ENCODE measurements at places on chromosomes 1 and 21.

DNA sequence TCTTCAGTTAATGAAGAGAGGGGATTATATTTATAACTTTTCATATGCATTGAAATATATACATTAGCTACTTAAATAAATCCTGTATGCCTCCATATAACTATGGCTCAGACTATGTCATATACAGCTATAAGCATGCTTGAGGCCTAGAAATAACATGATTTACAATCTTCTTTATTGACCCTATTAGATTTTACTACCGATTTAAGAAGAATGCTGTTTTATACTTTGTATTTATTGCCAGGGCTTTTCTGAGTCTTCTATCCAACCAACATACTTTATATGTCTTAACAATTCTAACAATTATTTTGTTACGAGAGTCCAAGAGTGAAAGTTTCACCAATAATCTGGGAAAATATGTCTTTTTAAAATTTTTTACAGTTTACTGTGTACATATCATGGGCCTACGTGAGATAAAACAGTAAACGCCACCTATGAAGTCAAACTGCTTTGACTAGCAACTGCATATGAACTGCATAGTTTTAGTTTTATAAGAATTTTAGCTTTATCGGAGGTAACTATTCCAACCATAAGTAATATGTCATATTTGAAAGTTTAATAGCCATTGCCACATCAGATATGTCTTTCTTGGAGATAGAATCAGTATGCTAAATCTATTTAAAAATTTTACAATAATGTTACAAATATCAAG lies 861.0 kb downstream of the USP25 start:
- DNase-seq: no peak

DNA sequence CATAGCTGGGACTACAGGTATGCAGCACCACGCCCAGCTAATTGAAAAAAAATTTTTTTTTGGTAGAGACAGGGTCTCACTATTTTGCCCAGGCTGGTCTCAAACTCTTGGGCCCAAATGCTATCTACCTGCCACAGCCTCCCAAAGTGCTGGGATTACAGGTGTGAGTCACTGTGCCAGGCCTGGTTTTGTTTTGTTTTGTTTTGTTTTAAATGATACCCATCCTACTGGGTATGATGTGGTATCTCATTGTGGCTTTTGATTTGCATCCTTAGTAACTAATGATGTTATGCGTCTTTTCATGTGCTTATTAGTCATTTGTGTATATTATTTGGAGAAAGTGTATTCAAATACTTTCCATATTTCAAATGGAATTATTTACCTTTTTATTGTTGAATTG lies 142.3 kb downstream of the VPS13D start:
- no peak for DNase-seq

DNA sequence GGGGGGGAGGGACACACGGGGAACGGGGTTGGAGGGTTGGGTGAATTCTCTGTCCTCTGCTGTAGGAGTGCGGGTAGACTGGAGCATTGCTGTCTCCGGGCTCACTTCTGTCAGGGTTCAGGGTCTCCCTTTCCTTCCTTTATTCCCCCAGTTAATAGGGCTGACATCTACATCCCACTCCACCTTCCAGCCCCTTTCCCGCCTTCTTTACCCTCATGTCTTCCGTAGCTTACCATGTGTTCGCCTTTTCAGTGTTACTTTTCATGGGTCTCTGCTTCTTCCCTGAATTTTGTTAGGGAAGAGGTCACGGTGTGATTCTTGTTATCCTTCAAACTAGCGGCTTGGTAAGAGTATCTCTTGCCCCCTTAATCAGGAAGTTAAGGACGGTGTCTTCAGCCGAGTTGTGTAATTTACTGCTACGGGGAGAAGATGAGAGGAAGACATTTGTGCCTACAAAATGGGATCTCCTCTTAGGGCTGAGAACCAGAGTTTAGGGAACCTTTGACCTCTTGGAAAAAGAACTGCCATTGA lies 917 bp downstream of the RAP1A start:
- DNase-seq: no peak

GRCh38 chr21:36097427-36098181 lies 27.8 kb downstream of the CBR1 start:
- no peak for DNase-seq

- DNase-seq: no peak
These were observed 8.8 kb downstream of the PCP4L1 start for GRCh38 chr1:161267321-161267720.

Data from stimulated activated CD4-positive, alpha-beta T cell treated with anti-CD3 and anti-CD28 coated beads, TNF-alpha, amount 100 ng/mL, for 4 hours (primary cell).